Cardiac fibroblast (primary cell): ENCODE measurements at places on chromosomes 16 and 17.

- no peak for DNase-seq
Measured at GRCh38 chr16:35741546-35741945, 2282.1 kb downstream of the TP53TG3F start.

GRCh38 chr17:3944485-3945388 lies 19.5 kb downstream of the ATP2A3 start:
- peak; percentile 64 for DNase-seq

GRCh38 chr16:48161906-48162305 lies 6.1 kb upstream of the ABCC12 start:
- no peak for DNase-seq

DNA sequence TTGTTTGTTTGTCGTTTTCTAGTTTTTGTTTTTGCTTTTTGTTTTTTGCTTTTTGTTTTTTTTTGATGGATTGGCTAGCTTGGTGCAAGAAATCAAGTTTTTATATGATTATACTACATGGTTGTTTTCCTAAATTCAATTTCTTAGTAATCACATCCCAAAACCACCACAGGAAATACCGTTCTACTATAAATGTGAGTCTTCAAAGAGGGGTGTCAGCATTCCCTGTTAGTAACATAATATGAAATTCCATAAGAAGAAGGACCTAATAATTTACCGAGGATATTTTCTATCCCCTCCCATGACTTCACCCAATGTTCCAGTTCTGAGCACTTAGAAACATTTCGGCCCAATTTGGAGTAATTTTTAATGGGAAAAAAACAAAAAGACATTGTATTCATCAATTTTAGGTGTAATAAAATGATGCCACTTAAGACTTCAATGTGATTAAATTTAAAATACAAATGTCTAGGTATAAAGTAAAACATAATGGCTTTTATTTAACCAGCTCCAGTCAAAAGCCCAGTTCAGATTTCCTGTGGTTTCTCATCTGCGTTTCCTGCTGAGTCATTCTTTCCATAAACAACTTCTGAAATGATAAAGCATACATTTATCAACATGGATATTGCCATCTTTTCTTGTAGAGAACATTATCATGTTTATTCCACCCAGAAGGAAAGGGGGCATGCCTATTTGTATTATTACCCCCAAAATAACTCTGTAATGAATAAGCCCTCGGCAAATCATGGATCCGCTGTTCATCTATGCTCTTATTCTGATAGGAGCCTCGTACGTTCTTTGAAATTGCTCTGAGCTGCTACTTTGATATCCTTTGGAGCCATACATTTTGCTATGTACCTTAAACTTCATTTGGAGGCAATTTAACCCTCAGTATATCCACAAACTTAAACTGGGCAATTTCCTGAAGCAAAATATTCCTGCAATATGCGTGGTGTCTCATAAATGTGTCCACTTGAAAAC lies 28.1 kb downstream of the HSBP1 start:
- DNase-seq = peak; percentile 81

GRCh38 chr16:89507214-89507833 lies 879 bp upstream of the SPG7 start:
- peak; percentile 18 for DNase-seq

- DNase-seq = no peak
Measured at GRCh38 chr17:61248399-61248798, 151.2 kb upstream of the TBX2 start.

GRCh38 chr17:34613064-34614019 lies 34.0 kb downstream of the TMEM132E start:
- DNase-seq = no peak

GRCh38 chr17:75113798-75114551 lies 4.2 kb downstream of the ARMC7 start:
- DNase-seq = peak; percentile 95
